ENCODE measurements at places on chromosomes 5 and 9. TPM values are rescaled to one million over a fixed set of nuclear protein-coding genes. Genes with fewer than 3 reads are reported as not detected.

- no peak for DNase-seq
These were observed 273.6 kb downstream of the FSTL4 start for GRCh38 chr5:133338504-133339355.

DNA sequence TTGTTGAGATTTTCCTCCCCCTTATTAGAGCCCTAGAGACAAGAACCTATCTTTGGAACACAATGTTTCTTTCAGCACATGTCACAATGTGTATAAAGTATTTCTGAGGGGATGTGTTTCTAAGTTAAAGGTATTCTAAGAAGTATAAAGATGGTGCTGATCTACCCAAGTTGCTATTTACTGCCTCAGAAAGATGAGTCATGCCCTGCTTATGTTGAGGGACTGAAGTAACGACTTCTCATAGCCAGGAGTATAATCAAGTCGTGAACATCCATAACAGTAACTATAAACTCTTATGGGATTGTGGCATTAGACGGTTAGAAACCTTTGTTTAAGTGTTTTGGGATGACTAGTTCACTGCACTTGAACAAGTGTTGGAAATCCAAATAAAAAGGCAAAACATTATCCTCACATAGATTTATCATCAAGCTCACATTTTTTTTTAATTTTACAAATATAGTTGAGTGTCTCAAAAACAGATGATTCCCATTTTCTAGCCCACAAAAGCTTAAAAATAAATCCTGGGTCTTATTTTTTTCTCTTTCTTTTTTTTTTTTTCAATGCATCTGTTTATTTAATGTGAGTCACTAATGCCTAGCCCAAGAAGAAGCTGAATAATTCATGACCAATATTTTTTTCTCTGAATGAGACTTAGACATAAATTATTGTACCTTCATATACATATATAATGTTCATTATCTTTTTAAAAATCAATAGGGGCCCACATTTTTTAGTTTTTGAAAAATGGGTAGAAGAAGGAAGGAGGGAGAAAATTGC is 12.2 kb upstream of the TMEM252 start:
- no peak for DNase-seq

- DNase-seq: no peak
These were observed 37.6 kb upstream of the SMAD5 start for GRCh38 chr5:136094913-136095641.

DNA sequence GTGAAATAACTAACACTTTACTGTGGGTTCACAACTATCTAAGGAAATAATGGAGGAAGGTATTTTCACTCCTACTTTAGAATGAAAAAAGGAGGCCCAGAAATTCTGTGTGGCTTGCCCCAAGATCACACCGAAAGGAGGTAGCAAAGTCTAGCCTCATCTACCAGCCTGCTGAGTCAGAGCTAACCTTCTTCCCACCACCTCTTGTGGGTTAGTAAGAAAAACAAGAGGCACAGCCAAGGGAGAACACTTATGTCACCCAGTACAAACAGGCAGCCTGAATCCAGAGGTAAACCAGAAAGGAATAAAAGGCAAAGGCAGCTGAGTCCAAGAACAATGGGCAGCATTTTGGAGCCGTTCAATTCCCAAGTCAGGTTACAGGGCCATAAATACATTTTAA is 91.9 kb upstream of the RASEF start:
- no peak for DNase-seq

- DNase-seq: no peak
These were observed 184.9 kb downstream of the SNX18 start for GRCh38 chr5:54702470-54702869.

DNA sequence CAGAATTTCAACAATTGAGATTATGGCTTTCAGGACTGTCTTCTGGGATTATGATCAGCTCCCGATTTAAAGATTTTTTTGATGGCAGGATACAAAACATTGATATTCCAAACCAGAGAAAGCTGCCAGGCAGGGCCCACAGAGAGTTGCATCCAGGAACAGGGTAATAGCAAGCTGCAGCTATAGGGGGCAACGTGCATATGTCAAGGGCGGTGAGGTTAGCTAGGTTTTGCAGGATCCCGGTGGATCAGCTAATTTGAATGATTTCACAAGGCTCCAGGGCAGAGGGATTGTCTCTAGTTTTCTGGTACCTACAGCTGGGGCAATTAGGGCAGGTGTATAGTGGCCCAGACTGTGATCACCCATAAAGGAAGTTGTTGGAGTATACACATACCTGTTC is 339.4 kb downstream of the CHSY3 start:
- no peak for DNase-seq

DNA sequence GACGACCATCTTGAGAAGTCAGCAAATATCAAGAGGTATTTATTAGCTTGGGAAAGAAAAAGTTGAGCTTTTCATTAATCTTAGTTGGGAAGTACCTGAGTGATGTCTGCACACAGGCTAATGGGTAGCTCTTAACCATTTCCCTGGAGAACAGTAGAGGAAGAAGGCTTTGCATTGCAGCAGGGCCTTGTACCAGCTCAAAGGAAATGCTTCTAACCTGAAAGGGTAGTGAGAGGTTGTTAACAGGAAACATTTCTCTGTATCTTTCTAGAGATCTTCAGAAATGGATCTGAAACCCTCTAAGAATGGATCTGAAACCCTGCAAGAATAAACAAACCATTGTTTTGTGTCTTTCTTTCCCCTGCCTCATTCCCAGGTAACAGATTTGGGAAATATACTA is 393.3 kb downstream of the PLK2 start:
- no peak for DNase-seq

TMEM232 gene
- 3.8 TPM for total RNA-seq

CDH18 gene
- total RNA-seq: 0.62 TPM

SH3GL2 gene
- total RNA-seq: 0.21 TPM

Data from tongue (tissue), 3 donors.